ENCODE measurements at places on chromosomes 12 and 14.

DNA sequence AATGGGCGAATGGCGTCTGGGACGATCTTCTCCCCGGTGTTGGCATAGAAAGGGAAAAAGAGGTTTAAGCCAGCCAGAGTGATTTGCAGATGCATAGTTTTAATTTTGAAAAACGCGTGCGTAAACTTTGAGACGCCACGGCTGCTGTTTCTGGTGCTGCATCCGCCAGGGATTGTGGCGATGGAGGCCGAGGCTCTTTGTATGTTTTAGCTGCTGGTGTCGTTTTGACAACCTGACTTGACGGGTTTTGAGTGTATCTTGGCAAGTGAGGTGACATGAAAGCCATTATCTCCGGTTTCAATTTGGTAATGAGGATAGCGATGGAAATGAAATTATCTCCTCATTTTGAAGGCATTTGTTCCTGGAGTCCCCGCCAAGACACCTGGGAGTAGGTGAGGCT, 1.6 kb downstream of the PTGDR start:
- ATAC-seq: no peak

GRCh38 chr12:7131502-7131866, 1.3 kb downstream of the CLSTN3 start:
- no peak for ATAC-seq

DNA sequence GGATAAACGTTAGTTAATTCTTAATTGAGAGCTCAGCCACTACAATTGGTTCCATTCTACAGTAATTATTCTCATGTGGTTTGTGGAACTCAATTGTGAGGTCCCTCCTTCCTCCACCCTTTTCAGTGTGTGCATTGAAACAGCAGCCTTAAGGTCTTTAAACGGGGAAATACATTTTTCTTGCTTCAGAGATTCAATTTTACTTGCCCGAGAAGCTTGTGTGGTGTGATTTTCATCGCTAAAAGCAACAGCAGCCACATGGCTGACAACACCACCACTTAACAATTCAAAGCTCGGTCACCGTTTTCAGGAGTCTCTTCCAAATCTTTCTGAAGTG, 733 bp upstream of the PPFIBP1 start:
- no peak for ATAC-seq

DNA sequence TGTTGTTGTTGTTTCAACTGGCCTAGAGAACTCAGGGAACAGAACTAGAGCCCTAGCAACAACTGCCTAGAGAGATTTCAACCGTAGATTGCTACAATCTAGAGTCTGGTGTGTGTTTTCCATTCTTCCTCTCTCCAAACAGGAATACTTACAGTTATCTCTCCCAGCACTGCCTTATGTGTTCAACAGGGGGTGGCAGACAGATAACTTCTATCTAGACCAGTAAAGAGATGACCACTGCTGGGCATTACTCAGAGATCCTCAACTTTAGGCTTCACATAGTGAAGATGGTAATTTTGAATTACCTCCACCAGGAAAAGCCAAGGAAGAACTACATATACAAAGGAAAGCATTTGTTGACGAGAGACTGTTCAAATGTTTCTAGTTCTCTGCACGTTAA, 4.8 kb downstream of the TXNDC16 start:
- ATAC-seq: no peak

DNA sequence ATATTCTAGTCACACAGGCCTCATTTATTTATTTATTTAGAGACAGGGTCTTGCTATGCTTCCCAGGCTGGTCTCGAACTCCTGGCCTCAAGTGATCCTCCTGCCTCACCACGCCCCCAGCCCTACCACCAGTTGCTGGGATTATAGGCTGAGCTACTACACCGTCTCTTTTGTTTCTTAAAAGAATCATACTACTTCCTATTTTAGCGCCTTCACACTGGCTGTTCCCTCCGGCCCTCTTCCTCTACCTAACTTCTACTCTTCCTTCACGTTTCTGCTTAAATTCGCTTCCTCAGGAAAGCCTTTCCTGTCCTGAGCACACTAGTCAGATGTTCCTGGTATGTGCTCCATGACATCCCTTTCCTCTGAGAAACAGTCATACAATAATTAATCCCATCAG, 6.4 kb upstream of the MRPL42 start:
- no peak for ATAC-seq

GRCh38 chr12:43758247-43758727, 303 bp downstream of the PUS7L start:
- peak; percentile 24 for ATAC-seq

GRCh38 chr12:178829-179109, 35.2 kb downstream of the SLC6A12 start:
- no peak for ATAC-seq

GRCh38 chr12:59780605-59781135, 184.8 kb downstream of the SLC16A7 start:
- ATAC-seq: no peak

- no peak for ATAC-seq
These were observed 119.8 kb downstream of the KICS2 start for GRCh38 chr12:64102339-64102738.

- ATAC-seq: peak; percentile 14
These were observed 12.7 kb downstream of the SERPINA5 start for GRCh38 chr14:94593749-94594431.

- peak; percentile 50 for ATAC-seq
These were observed 293.1 kb upstream of the FKBP4 start for GRCh38 chr12:2501464-2502191.

- no peak for ATAC-seq
These were observed 54.6 kb downstream of the TSPAN11 start for GRCh38 chr12:30980955-30981662.

DNA sequence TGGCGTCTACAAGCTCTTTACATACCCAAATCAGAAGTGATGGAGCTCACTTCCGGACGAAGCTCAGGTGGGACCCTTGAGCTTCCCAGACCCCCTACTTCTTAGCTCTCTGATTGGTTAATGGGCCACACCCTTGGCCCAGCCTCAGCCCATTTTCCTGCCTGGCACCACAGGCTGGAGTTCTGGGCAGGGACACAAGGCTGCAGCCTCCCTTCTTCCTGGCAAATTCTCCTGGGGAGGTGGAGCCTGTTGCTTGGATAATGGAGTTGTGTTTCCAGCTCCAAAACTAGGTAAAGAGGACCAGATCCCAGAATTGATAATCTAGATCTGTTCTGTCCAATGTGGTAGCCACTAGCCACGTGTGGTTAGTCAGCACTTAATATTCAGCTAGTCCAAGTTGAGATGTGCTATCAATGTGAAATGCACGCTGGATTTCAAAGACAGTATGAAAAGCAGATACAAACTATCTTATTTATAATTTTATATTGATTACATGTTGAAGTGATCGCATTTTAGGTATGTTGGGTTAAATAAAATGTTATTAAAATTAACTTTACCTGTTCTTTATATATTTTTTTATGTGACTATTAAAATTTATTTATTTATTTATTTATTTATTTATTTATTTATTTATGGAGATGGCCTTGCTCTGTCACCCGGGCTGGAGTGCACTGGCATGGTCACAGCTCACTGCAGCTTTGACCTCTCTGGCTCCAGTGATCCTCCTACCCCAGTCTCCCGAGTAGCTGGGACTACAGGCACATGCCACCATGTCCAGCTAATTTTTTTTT, 12.6 kb upstream of the FAIM2 start:
- ATAC-seq: no peak

DNA sequence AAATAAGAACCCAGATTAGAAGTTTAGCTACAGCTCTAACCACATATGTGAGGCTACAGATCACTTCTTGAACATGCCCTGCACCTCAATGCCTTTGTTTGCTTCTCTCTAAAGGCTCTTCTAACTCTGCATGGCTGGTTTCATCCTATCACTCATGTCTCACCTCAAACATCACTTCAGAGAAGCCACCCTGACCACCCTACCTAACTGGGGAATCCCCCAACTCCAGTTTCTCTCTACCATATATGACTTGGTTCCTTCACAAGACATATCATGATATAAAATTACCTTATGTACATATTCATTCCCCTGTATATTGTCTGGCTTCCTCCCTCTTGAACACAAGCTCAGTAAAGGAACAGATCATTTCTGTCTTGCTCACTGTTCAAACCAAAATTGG, 250.2 kb upstream of the GRIP1 start:
- ATAC-seq: no peak

- peak; percentile 83 for ATAC-seq
These were observed 18.3 kb upstream of the TXNRD1 start for GRCh38 chr12:104197264-104197663.

DNA sequence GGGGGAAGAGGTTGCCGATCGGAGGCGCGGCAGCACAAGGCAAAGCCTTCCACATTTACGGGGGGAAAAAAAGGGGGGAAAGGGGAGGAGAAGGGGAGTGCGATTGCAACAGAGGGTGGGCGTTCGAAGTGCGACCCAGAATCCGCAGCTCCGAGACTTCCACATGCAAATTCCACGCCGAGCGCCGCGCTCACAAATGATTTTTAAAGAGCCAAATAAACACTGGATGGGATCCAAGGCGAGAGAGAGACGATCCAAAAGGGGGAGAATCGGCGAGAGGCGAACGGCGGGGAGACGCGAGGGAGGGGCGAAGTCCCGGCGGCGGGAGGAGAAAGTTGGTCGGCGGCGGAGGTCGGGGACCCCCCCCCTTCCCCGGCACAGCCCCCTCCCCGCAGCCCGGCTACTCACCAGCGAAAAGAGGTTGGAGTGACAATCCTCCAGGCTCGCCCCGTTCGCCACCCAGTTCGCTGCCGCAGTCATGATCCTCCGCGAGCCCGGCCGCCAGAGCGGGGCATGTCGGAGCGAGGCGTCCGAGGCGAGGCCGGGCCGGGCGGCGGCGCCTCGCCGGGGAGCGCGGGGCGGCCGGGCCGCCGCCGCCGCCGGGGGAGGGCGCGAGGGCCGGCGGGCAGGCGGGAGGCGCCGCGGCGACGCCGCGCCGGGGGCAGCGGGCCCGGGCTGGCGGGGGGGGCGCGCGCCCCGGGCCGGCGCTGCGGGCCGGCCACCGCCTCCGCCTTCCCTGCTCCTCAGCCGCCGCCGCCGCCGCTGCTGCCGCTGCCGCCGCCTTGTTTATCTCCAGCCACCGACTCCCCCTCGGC, 634 bp downstream of the MED13L start:
- peak; percentile 23 for ATAC-seq

DNA sequence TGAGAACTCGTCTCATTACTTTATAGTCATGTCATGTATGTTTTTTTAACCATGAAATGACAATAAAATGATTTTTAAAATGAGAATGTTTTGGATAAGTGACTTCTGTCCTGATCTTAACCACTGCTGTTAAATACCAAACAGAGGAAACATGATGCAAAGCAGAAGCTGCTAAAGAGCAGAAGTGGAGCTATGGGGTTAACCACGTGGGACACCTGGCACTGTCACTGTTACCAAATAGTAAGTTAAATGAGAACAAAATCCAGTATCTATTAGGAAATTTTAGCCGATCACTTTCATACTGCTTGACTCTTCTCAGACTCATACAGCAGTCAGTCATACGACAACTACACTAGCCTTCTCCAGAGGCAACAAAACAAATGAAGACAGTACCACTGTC, 82.4 kb downstream of the SCAF11 start:
- no peak for ATAC-seq

DNA sequence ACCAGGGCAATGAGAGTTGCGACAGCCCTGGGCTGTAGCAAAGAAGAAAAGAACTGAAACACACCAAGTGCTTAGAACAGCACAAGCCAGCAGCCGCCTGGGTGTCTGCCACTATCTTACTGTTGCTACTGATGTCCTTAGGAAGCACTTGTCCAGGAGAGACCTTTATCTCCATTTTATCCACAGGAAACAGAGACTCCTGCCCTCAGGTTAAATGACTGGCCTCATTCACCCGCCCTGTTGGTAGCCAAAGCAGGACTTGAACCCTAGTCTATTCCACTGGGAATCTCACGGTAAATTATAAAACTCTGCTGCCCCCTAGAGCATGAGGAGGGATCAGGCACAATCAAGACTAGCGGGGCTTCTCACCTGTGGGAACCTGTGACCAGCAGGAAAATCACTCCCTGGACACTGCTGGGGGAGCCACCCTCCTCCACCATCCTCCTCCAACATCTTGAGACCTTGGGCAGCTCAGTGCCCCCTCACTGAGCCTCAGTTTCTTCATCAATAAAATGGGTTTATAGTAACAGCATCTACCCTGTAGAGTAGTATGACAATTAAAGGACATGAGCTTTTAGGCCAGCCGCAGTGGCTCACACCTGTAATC, 20.5 kb upstream of the TESC start:
- peak; percentile 65 for ATAC-seq

DNA sequence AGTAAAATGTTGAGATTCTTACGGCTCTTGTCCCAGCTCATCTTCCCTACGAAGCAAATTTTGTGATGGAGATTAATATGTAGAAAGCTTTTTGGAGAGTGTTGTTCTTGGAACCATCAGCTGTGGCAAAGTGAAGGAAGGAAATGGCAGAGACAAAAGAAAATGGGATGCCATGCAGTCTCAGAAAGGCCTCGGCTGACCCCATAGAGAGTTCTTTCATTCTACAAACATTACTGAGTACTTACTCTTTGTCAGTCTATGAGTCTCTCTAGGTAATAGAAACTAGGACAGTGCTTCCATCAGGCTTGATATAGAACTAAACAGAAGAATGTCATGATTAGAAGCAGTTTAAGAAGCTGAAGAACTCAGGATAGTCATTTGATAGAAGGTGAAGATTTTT, 134.1 kb downstream of the PLEKHA5 start:
- no peak for ATAC-seq

- ATAC-seq: no peak
These were observed 3.2 kb upstream of the TDG start for GRCh38 chr12:103962493-103962892.

DNA sequence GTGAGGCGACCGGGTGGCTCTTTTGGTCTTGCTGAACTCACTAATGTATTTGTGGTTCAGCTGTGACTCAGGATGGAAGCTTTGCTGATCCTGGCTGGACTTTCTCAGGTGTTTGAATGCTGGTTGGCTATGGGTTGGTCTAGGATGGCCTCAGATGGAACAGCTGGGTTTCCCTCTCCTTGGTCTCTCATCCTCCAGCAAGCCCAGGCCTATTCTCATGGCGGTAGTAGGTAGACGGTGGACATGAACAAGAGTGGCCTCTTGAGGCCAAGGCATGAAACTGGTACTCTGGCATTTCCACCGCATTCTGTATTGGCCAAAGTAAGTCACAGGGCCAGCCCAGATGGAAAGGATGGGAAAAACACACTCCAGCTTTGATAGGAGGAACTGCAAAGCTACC, 11.8 kb upstream of the POLR3B start:
- peak; percentile 30 for ATAC-seq

DNA sequence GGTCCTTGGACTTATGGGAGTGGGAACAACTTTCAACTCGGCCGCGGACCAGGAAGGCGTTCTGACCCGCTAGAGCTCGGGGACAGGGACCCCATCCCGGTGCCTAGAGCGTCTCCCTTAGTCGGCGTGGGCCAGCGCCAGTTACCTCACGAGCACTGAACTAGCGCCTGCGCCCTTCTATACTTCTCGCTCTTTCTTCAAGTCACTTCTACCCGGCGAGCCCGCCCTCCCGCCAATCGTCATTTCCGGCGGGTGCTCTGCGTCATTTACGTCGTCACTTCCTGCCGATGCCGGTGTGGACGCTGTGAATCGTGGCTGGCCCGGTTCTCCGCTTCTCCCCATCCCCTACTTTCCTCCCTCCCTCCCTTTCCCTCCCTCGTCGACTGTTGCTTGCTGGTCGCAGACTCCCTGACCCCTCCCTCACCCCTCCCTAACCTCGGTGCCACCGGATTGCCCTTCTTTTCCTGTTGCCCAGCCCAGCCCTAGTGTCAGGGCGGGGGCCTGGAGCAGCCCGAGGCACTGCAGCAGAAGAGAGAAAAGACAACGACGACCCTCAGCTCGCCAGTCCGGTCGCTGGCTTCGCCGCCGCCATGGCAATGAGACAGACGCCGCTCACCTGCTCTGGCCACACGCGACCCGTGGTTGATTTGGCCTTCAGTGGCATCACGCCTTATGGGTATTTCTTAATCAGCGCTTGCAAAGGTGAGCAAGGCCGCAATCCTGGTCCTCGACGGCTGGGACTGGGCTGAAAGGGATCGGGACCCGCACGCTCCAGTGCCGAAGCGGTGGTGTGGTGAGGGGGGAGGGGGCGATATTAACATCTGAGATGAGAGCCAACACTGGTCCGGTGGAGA, at the start of gene STRAP:
STRAP (plus strand) TSS at position 270 of the 854 bp plus-strand sequence; CDS start at position 591, 321 bp downstream.
- ATAC-seq: peak; percentile 98
